Activated naive CD4-positive, alpha-beta T cell (primary cell): ENCODE measurements at places on chromosomes 4 and X.

- DNase-seq = no peak
Observed at GRCh38 chr4:1315836-1316536, 26.3 kb downstream of the MAEA start.

GRCh38 chr4:79273915-79274314, 51.9 kb downstream of the NAA11 start:
- no peak for DNase-seq

DNA sequence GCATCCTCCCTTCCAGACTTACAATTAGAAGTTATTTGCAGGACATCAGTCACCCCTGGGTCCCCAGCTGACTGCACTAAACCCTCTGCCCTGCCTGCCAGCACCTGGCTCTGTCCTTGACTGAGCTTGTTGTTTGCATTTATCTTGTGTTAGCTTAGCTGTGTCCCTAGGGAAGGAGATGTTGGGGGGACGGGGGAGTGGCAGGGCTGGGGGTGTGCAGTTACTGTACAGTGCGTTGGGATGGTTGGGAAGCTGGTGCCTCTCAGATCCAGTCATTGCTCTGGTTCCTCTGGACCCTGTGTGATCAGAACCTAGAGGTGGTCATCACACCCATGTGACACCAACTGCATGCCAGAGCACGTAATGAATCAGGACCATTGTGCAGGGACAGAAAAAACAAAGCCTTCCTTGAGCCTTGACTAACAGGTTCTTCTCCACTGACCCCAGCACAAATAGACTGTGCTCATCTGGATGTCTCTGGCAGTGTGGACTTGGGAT, 32.7 kb upstream of the PROM1 start:
- no peak for DNase-seq

GRCh38 chr4:40662962-40663604, 33.4 kb upstream of the RBM47 start:
- no peak for DNase-seq

- no peak for DNase-seq
Observed at GRCh38 chr4:10403633-10404445, 53.4 kb downstream of the ZNF518B start.

DNA sequence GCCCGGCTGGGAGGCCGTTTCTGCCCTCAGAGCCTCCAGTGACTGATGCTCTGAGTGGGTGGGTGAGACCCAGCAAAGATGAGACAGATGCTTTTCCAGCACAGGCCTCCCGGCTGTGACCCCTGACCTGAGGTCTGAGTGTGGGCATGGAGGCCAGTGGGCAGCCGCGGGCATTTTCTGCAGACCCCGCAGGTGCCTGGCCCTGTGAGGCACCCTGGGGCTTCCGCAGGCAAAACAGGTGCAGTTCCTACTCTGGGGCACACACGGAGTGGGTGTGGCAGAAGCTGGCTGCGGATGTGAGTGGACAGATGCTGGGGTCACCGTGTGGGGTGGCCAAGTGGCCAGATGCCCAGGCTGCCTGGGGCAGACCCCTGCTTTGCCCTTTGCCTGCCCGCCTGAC, 14.8 kb downstream of the HTRA3 start:
- no peak for DNase-seq

- no peak for DNase-seq
Observed at GRCh38 chr4:102564399-102565059, 63.4 kb downstream of the NFKB1 start.

- DNase-seq = no peak
Observed at GRCh38 chr4:179415847-179416223, 1973.6 kb upstream of the AGA start.

DNA sequence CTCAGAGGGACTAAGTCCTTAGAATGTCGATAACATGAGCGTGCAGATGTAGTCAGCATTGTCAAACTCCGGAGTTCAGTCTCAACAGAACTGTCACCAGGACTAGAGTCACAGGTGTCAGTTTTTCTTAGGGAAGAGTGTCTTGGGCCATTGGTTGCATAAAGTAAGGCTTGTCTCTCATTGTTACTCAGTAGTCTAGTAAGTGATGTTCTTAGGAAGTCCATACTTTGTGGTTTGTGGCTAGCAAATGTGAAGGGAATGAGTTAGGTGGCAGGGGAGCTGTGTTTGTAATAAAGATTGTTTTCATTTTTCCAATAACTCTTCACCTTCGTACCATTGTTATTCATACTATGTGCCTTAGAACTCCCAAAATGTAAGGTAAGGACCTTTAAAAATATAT, 119.6 kb downstream of the AFF2 start:
- DNase-seq = no peak

GRCh38 chr4:122827258-122827878, 737 bp downstream of the FGF2 start:
- no peak for DNase-seq

DNA sequence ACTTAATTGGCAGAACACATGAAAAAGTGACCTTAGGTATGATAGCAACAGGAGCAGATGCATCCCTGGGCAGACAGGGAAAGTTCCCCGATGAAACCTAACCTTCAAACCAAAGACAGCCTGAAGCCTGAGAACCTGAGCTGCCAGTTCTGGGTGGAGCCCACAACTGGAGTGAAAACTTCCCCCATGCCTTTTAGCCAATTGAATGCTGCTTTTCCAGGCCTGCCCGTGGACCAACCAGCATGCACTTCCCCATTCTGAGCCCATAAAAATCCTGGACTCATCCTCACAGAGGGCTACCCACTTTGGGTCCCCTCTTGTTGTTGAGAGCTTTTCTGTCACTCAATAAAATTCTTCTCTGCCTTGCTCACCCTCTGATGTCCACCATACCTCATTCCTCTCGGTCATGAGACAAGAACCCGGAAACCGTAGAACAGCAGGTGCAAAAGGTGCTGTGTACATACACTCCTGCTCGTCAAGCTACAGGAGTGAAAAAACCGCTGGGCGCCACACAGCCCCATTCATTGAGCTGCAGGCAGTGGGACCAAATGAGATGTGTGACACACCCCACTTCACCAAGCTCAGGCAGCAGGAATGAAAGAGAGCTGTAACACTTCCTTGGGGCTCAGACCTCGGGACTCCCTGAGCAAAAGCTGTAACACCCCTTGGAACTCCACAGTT, 13.9 kb upstream of the SLC7A11 start:
- DNase-seq = no peak

GRCh38 chr4:69743476-69744156, 16.8 kb downstream of the SULT1B1 start:
- DNase-seq = no peak

DNA sequence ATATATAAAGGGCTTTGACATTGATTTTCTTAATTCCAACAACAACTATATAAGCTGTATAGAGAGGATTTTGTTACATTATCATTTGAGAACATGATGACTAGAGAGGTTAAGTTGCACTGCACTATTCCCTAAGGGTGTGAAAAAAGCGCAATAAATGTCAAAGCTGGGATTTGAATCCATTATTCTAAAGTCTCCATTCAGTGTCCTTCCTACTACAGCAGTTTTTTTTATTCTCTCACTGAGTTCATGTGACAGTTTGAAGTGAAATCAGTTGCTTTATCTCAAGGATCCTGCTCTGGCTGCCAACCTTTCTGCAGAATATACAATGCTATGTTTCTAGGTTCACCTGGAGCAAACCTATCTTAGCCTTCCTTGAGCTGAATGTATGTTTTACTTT, 177.5 kb downstream of the ANKRD50 start:
- DNase-seq = no peak

GRCh38 chr4:7910263-7910896, 29.3 kb downstream of the AFAP1 start:
- no peak for DNase-seq

DNA sequence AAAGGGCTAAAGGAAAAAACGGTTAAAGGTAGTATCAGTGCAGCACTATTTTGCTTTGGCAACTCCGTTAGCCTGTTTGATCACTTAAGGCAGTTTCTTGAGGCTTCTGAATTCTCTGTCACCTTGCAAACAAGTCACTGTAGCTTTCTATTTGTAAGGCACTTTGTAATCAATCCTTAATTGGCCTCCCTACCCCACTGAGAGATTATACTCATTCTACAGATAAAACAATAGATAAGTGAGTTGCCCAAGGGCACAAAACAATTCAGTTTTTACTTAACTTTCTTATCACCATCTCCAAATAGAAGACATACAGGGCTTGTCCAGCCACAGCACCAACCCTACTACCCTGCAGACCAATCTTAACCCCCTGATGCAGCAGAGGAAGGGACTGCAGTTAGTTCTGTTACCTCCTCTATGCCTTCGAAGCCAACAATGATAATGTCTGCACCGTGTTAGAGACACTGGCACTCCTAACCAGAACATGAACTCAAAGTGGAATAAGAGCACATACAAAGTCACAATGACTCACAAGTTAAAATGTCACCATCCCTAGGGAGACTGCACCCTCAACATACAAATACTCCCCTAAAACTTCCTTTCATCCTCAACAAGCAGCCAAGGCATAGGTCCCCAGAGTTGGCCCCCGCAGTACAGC, 1.7 kb downstream of the TMEM185A start:
- DNase-seq = no peak

GRCh38 chr4:148481636-148482035, 39.4 kb upstream of the NR3C2 start:
- DNase-seq = no peak

GRCh38 chr4:139239127-139239772, 40.8 kb downstream of the MGARP start:
- DNase-seq = no peak

- DNase-seq = no peak
Observed at GRCh38 chr4:156547891-156548290, 423.7 kb downstream of the PDGFC start.

DNA sequence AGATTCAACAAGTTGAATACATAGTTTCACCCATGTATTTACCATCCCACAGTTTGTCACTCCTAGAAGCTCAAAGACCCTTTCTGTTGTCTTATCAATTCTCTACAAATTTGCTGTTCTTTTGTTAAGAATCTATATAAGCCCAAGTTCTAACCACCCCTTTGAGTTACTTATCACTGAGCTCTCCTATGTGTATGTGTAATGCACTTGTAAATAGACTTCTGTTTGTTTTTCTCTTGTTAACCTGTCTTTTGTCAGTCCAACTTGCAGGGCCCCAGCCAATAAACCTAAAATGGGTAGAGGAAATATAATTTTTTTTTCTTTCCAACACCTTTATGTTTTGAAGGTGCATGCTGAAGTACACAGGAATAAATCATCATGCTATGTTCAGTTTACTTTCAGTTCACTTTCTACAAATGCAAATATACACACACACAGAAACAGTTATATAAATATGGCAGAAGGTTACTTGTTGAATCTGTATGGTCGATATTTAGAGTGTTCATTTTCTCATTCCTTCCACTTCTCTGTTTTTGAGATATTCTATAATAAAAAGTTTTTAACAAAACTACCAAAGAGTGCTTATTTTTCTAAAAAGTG, 22.3 kb upstream of the CLOCK start:
- no peak for DNase-seq

DNA sequence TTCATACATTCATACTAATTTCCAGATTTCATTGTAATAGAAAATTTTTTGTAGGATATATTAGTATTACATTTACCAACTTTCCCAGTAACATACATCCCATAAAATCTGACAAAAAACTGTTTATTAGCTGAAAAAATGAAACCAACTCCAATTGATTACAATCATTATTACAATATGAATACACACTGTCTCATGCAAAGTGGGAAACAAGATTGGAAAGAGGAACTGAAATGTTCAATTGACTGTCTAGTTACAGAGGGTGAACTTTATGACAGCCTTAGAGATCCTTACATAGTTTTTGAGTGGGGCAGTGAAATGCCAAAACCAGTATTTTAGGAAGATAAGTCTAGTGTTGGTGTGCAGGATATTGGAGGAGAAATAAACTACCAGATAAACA, 2.3 kb upstream of the AMBN start:
- no peak for DNase-seq

DNA sequence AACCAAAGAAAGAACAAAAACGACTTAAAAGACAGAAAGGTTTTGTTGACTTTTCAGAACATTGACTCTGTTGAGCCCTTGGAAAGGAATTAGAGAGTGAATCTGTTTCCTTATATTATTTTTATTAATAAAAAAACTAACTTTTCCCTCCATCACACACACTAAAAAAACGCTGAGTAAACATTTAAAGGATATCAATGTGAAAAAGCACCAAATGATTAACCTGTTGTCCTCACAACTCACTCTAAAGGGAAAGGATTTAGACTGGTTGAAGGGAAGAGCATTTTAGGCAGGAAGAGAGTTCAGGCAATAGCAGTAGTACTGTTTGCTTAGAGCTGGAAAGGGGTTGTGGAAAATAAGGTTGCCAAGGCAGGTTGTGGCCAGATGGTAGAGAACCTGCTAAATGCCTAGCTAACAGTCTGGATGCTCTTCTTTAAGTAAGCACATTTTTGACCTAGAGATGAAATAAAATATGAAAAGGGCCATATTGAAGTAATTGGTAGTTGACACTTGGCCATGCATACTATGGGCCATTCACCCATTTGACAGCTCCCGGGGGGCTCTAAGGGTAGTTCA, 98.0 kb upstream of the NDP start:
- no peak for DNase-seq

GRCh38 chr4:125527681-125528080, 212.9 kb downstream of the FAT4 start:
- DNase-seq = no peak

DNA sequence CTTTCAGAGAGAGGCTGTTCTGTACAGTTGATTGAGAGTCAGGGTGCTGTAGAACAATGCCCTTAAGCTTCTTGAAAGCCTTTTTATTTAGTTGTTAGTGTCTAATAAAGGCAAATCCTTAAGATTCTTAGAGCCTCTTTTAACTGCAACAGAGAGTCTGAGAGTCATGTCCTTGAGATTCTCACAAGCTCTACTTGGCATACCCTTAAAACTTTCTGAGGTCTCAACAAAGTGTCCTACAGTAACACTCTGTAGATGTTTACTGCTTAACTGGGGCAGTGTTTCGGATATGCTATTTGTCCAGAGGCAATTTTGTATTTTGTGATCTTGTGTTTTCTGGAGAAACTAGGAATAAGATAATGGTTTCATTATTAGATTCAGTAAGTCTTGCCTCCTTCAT, 209.7 kb downstream of the ARHGAP24 start:
- no peak for DNase-seq

- DNase-seq = no peak
Observed at GRCh38 chrX:50168241-50168687, 32.5 kb downstream of the AKAP4 start.

- no peak for DNase-seq
Observed at GRCh38 chr4:183424109-183424744, 20.2 kb upstream of the CDKN2AIP start.

- DNase-seq = no peak
Observed at GRCh38 chrX:39020051-39020669, 218.9 kb downstream of the MID1IP1 start.

- DNase-seq = no peak
Observed at GRCh38 chr4:137601934-137602333, 69.6 kb upstream of the PCDH18 start.

- DNase-seq = no peak
Observed at GRCh38 chrX:114712466-114712865, 128.6 kb downstream of the HTR2C start.

- DNase-seq = no peak
Observed at GRCh38 chr4:70713453-70714078, 8.2 kb upstream of the RUFY3 start.

- no peak for DNase-seq
Observed at GRCh38 chr4:88104902-88105610, 53.4 kb downstream of the ABCG2 start.
